ENCODE measurements at places on chromosomes 3 and 15. TPM values are rescaled to one million over a fixed set of nuclear protein-coding genes. Genes with fewer than 3 reads are reported as not detected.
A peak's percentile ranks its signal among the peaks of the same experiment; 100 is the strongest.

- DNase-seq: no peak
Observed at GRCh38 chr15:38708672-38709180, 144.1 kb upstream of the RASGRP1 start.

- DNase-seq: peak; percentile 76
Observed at GRCh38 chr3:146640955-146641867, 36.1 kb upstream of the PLSCR5 start.

DNA sequence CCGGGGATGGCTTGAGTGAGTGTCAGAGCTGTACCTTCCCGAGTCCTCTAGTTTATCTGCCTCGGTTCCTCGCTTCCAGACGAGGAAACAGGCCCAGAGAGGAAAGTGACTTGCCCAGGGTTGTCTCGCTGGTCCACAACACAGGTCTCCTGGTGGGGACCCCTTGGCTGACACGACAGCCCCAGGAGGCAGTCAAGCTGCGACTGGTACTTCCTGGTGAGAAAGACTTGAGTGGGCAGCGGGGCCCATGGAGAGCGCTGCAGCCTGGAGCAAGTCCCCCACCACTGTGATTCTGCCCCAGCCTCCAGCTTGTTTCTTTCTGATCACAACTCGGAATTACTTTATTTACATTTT, 600 bp upstream of the CHRNA5 start:
- no peak for DNase-seq

GRCh38 chr3:158794936-158795518, 6.8 kb upstream of the MFSD1 start:
- DNase-seq: peak; percentile 63

DNA sequence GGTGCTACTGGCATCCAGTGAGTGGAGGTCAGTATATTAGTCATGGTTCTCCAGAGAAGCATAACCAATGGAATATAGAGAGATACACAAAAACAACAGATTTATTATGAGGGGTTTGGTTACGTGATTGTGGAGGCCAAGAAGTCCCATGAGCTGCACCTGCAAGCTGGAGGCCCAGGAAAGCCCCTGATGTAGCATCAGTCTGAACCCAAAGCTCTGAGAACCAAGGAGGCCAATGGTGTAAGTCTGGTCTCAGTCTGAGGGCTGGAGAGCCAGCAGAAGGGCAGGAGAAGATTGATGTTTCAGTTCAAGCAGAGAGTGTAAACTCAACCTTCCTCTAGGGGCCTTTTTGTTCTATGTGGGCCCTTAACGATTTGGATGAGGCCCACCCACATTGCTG, 144.1 kb downstream of the KLF13 start:
- DNase-seq: no peak

GRCh38 chr15:74913041-74913440, 6.4 kb upstream of the FAM219B start:
- no peak for DNase-seq

DNA sequence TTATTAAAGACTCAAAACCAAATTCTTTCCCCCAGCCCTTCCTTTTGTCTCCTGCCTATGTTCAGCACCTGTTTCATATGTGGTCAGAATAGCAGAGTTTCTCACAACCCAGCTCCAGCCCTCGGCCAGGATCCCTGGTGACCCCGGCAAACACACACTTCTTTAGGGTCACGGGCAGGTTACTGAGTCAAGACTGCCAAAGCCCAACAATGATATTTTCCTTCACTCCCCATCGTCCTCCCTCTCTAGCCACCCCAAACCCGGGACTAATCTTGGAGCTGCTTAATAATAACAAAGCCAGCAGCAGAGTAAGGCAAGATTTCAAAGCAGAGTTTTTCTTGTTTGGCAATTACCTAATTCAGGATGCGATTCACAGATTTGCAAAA, 25.5 kb downstream of the RARB start:
- DNase-seq: no peak

DNA sequence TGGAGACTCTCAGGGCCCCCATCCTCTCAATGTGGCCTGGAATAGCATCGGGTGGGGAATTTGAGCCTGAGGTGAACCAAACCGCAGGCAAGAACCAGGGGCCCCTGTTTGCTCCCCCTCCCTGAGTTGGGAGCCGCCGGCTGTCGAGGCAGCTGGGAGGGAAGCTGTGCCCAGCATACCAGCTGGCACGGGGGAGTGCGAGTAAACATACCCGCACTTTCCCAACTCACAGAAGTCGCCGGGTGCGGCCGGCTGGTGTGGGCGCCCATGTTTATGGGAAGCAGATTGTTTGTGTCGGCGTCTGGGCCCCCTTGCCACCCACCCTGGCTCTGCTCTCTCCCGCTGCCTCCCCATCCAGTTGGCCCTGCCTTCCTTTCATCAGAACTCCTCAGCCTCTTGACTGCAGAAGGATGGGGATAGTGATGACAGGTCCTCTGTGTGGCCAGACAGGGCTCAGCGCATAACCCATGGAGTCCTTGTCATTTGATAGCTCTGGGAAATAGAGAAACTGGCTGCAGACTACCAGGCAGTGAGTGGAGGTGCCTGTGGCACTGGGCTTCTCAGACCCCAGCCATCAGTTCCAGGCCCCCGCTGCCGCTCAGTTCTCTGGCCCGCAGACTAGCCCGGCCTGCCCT, 60.4 kb downstream of the CACNA2D2 start:
- no peak for DNase-seq

DNA sequence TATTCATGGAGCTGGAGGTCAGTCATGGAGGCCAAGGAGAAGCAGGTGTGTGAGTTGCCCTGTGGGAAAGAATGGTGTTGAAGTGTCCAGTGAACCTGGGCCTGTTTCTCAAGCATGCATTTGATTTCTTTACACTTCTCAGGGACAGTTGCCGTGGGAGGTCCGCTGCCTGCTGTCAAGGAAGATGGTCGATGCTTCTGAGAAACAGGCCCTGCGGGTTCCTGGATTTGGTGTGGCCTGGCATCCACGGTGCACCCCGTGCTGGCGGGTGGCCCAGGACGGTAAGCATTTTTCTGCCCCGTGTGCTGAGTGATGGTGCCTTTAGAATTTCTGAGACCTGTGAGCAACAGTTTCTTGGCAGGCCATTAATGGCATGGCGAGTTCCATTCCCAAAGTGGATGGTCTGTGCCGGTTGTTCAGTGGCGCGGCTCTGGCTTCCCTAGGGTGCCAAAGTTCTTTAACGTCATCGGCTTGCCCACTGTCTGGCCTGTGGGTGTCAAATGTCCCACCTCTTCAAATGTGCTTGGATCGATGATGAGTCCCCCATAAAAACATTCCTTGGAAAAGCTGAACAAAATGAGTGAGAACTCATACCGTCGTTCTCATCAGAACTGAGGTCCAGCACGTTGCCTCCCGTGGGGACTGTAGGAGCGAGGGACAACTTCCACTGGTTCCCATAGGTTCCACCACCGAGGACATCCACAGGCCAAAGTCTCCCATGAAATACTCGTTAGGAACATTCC, 107.2 kb downstream of the SNRPN start:
- DNase-seq: no peak

CSPG5 gene
- 3.4 TPM for total RNA-seq

TRH gene
- not detected for total RNA-seq

TTLL13 gene
- not detected for total RNA-seq

SEMA3F gene
- 32.6 TPM for total RNA-seq

CFAP100 gene
- not detected for total RNA-seq

ITIH4 gene
- total RNA-seq: 1.4 TPM

ULK4 gene
- total RNA-seq: 41.4 TPM

RFT1 gene
- 15.3 TPM for total RNA-seq

ROBO1 gene
- 78.3 TPM for total RNA-seq
